Epithelial cell of proximal tubule (primary cell): ENCODE measurements at places on chromosomes 7 and 10. TPM values are rescaled to one million over a fixed set of nuclear protein-coding genes. Genes with fewer than 3 reads are reported as not detected.

- no peak for DNase-seq
Observed at GRCh38 chr7:91717681-91718470, 162.6 kb downstream of the MTERF1 start.

Gene COL26A1
- total RNA-seq: not detected in 2 replicates

DNA sequence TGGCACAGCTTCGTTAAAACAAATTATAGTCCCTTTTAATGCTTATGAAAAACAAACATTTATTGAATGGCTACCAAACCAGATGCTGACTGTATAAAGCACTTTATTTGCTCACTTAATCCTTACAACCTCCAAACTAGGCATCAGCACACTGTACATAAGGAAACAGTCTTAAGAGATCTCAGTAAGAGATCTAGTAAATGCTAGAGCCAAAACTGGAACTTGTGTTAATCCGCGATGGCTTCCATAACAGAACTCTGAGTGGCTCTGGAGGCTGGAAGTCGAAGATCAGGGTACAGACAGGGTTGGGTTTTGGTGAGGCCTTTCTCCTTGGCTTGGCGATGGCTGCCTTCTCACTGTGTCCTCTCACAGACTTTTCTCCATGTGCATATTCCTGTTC is 27.0 kb downstream of the PDZD8 start:
- no peak for DNase-seq

GRCh38 chr7:89926701-89927100 is 227.6 kb upstream of the STEAP1 start:
- no peak for DNase-seq

Gene GPR146
- total RNA-seq: 0.23 TPM in 1 of 2 replicates, not detected in the other

Gene PNLIPRP1
- not detected in 2 replicates for total RNA-seq

Gene RBP3
- total RNA-seq: not detected in 2 replicates

Gene ZNF655
- total RNA-seq: 31.5 and 53.8 TPM in 2 replicates

Gene TMEM270
- total RNA-seq: not detected in 2 replicates

DNA sequence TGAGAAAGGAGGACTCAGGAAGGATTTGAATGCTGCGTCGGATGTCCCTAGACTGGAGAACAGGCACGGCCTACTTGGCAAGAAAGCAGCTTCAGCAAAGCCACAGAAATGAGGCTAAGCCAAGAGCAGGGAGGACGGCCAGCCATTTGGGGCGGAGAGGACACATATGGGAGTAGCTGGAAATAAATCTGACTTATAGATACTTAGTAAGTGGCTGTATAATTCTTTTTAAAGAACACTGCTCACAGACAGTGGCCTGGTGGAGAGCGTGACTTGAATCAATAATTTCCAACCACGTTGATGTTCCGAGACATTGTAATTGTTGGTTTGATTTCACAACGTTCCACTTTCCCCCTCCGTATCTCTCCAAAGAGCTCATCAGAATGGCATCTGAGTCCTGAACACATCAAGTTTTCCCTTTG is 67.7 kb upstream of the JCAD start:
- no peak for DNase-seq

DNA sequence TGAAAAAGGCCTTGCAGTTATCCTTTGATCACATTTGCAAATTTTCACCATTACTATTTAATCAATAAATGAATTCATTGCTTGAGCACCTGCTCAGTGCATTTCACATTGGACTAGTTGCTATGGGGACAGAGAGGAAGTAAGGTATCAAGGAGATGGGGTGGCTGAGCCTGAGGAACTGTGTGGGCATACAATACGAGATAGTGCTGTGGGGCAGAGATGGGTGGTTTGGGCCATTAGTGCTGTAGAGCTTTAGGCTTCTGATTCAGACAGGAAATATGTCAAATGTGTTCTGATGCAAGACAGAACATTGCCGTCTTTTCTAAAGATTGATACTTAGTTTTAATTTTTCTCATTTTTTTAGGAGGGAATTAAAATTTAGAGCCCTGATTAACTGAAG is 13.2 kb downstream of the ITGB8 start:
- no peak for DNase-seq

Gene GGCT
- total RNA-seq: 54.5 and 58.0 TPM in 2 replicates

GRCh38 chr7:42210333-42210732 is 26.7 kb downstream of the GLI3 start:
- no peak for DNase-seq

- no peak for DNase-seq
Observed at GRCh38 chr7:141551094-141551781, at the start of gene AGK. Gene AGK (plus strand): TSS chr7:141551410. CDS start chr7:141555467, 4,057 bp downstream.

DNA sequence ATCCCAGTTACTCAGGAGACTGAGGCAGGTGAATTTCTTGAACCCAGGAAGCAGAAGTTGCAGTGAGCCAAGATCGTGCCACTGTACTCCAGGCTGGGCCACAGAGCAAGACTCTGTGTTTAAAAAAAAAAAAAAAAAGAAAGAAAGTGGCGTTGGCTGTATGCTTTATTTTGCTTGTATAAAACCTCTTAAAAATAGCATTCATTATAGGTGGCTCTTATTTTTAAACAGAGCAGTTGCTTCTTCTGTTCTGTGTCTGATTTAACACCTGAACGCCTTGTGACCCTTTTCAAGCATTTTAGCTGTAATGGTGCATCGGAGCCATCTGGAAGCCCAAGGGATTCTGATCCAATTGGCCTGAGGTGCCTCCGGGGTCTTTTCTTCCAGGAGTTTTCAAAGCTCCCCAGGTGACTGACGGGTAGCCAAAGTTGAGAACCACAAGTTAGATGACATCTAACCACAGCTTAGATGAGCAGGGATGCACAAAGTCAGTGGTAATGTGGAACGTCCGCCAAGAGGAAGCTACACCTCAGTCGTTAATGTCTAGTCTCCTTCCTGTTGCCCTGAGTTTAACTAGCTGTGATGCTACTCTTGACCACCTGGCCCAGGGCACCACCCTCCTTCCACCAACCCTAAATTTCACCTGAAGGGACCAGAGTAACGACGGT is 274.6 kb upstream of the KLF6 start:
- no peak for DNase-seq

DNA sequence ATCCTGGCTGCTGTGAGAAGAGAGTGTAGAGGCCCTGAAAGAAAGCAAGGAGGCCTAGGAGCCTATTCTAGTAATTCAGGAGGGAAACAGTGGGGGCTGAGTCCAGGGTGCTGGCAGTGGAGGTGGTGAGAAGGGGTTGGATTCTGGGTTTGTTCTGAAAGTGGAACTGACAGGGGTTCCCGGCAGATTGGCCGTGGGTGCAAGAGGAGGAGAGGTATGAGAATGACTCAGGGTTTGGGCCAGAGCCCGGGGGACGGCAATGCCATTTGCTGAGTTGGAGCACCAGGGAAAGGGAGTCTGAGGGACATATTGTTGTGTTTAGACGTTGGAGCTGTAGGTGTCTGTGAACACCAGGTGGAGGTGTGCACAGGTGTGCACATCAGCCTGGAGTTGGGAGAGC is 38.5 kb downstream of the NPTX2 start:
- DNase-seq: no peak
